ENCODE measurements at places on chromosomes 11 and 22.

- DNase-seq: no peak
Observed at GRCh38 chr11:8988329-8989234, 15.2 kb downstream of the NRIP3 start.

DNA sequence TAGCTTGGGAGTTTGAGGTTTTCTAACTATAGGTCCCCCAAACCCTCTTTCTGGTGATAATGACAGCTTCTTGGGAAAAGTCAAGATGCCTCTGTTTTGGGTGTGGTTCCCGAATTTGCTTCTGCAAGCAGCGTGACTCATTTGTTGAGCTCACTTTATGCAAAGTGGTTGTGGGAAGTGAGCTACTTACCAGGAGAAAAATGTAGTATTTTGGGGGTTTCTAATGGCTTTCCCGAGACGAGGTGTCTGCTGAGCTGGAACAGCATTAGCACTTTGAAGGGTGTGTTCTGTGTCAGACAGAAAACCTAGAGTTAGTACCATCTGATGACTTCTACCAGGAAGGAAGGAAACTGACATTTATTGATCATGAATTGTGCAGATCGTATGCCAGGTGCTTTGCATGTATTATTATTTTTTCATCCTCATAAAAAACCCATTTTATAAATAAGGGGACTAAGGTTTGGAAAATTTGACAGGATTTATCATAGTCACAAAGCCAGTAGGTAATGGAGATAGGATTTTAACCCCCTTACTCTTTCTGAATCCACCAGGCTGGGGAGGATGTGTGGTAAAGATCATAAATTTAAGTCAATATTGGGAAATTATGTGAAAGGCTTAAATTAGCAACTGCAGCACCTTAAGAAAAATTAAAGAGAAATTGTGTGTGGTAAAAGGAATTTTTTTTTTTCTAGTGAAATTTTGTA lies 108.8 kb upstream of the CD44 start:
- DNase-seq: no peak

DNA sequence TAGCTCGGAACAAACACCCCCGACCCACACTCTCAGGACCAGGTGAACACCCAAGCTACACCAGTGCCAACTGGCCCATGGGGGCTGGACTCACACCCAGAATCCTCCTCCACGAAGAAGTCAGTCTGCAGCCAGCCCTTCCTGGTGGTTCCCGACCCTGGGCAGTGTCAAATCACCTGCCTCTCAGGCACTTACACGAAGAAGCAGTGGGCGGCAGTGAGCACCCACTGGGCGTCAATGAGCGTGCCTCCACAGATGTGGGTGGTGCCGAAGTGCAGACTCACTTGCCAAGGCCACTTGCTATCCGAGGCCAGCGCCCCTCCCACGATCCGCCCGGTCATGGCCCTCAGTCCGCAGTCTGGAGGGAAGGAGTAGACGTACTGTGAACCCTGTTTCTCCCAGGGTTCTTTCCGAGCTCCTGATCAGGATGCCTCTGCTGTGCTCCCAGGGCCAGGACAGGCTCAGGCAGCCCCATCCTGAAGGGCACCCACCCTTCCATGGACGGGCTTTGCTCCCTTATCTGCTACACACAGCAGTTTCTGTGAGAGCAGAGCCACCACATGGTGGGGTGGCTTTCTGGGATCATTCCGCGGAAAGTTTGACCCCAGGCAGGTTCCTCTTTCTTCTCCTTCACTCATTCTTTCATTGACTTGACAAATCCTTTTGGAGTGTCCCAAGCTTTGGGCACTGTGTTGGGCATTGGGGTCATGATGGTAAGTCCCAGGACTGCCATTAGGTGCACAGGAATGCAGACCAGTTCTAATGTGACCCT lies 19.4 kb downstream of the TMPRSS13 start:
- no peak for DNase-seq

GRCh38 chr11:70255477-70256116 lies 14.9 kb upstream of the PPFIA1 start:
- DNase-seq: no peak

DNA sequence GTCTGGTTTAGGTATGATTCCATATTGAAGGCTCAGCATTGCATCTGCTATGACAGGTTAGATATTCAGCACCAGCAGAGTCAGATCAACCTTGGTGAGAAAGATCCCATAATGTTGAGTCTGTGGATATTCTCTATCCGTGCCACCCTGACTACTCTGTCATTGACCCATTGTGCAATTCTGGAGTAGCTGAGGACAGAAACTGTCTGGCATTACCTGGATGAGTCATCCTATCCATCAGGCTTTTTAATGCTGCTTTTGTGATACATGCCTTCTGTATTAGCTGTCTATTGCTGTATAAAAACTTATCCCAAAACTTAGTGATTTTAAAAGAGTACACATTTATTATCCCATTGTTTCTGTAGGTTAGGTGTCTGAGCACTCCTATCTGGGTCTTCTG lies 189.1 kb upstream of the FAT3 start:
- DNase-seq: no peak

- no peak for DNase-seq
Observed at GRCh38 chr11:33266393-33267215, 9.4 kb downstream of the HIPK3 start.

- no peak for DNase-seq
Observed at GRCh38 chr11:103067118-103067517, 24.8 kb downstream of the DCUN1D5 start.

DNA sequence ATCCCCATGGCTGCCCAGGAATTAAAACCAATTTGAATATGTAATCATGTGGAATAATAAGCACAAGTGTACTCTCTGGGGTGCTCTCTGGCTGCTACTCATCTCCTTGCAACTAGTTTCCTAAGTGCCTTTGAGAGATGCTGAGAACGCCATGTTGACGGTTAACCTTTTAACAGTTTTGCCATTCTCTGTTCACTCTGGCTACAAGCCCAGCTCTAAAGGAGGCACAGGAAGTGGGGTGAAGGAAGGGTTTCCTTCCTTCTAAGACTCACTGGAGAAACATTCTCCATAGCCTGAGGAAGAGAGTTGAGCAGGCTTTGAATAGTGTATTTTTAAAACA lies 122.0 kb upstream of the ZC3H12C start:
- DNase-seq: no peak

DNA sequence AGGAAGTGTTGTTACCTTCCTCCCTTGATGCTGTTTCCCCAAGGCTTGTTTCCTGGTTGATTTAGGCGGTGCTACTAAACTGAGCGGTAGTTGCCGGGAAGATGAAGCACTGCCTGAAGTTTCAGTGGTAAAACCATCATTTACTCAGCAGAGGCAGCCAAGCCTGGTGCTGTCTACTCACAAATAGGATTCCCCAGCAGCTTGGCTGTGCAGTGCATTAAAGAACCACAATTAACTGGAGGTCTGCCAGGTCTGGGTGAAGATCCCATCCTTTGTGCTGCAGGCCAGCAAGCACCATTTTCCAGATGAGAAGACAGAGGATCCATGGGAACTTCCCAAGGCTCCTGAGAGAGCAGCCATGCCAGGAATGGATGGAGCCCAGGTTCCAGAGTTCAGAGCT lies 231.9 kb upstream of the E2F8 start:
- DNase-seq: no peak

- DNase-seq: no peak
Observed at GRCh38 chr11:64722141-64723065, 594 bp downstream of the NRXN2 start.

DNA sequence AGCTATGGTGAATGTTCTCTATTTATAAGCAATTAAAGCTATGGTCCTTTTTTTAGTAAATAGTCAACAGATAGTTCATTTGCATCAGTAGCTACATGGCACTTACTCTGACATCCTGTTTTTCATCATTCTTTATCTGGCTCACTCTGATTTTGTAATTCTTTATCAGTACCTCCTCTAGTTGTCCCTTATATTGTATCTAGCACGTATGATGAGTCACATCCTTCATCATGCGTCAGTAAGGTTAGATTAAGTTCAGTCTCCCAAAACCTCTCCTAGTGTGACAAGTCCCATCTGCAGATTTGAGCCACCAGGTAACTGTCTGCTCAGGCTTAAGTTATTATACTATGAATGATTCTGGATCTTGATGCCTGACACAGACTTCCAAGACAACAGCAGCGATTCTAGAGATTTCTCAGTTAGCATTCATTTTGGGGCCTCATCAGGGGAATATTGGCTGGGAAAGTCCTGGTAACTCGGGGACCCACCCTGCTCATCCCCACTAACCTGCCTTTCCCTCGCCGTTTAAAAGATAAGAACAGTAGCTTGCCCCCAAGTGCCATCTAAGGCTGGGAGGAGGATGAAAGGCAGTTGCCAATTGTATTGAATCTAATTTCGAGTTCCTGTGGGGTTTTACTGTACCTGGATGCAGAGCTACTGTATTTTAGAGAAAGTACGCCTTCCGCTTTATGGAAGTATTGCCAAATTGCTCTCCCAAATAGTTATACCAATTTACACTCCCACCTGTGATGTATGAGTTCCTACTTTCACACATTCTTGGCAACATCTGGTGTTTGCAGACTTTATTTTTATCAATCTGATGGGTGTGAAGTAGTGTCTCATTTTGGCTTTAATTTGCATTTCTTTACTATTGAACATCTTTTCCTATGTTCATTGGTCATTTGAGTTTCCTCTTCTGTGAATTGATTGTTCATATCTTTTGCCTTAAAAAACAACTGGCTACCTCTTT lies 55.9 kb downstream of the ZC3H12C start:
- no peak for DNase-seq

- DNase-seq: no peak
Observed at GRCh38 chr22:39234472-39234787, 10.4 kb downstream of the PDGFB start.

DNA sequence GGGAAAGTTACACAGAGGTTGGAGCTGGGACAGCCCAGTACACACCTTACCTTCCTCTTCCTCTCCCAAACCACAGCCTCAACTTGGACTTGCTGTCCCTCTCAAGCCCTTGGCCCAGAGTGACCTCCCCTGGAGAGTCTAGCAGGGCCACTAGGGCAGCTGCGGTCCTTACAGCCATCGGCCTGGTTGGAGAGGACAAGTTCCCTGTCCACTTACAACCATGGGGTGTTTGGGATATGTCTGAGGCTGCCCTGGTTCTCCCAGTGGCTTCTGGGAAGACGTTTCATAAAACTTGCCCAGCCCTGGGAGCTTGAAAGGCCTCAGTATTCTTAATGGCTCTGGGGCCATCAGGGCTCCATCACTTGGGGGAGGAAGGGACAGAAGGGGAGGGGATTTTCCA lies 13.1 kb upstream of the DGKZ start:
- DNase-seq: no peak

DNA sequence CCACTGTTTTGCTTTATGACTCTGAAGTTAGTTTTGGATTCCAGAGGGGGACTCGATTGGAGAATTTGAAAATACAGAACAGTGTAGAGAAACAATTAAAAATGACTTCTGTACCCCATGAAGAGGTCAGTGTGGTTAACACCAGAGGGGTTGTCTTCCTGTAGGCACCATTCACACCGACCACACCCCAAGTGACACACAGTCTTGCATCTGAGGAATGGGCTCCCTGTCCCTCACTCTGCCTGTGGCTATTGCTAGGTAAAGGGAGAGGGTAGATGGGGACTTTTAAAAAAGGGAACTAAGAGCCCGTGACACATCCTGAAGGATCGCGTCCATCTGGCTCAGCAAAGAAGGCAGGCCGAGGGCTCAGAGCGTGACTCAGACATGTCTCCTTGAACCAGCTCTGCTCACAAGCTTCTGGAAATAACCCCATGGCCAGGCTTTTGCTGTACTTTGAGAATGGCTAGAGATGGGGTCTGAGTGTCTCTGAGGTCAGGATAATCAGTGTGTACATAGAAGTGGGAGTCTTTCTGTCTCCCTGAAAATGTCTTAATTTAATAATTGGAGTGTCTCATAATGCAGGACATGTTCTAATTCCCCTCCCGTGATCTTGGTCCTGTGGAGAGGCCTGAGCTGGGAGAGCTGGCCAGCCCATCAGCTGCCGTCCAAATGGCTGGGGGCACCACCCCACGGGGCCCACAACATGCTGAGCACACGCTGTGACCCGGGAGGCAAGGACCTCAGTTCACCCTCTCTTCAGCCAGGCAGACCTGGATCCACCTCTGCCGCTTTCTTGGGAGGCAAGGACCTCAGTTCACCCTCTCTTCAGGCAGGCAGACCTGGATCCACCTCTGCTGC lies 39.3 kb downstream of the SGSM1 start:
- no peak for DNase-seq

GRCh38 chr11:47512701-47513100 lies 40.2 kb downstream of the CELF1 start:
- no peak for DNase-seq

DNA sequence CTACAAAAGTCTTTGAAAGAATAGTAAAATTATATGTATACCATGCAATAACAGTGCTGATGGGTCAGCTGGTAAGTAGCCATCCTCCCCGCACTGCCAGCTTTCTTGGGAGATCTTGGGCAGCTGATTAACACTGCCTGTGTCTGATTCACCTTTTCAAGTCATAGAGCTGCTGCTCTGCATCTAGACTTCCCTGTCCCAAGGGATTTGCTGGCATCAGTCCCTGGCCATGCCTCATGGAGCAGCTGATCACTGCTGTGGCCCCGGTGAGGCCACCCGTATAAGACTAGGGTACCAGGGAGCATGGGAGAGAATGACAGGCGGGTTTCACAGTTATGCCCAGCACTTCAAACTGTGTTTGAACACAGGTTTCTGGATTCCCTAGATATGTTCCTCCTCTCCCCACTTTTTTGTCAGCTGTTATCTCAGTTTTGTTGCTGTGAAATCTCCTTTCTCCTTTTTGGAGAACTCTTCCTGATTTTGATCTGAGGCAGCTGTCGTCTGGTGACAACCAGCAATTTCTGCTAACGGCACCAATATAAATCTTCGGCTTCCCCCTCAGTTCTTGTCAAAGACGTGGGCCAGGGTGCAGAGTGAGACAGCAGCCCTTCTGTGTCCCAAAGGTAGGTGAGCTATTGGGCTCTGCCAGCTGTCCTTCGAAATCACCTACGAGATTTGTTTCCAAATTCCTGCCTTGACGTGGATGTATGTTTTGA lies 438.9 kb downstream of the NTM start:
- no peak for DNase-seq

DNA sequence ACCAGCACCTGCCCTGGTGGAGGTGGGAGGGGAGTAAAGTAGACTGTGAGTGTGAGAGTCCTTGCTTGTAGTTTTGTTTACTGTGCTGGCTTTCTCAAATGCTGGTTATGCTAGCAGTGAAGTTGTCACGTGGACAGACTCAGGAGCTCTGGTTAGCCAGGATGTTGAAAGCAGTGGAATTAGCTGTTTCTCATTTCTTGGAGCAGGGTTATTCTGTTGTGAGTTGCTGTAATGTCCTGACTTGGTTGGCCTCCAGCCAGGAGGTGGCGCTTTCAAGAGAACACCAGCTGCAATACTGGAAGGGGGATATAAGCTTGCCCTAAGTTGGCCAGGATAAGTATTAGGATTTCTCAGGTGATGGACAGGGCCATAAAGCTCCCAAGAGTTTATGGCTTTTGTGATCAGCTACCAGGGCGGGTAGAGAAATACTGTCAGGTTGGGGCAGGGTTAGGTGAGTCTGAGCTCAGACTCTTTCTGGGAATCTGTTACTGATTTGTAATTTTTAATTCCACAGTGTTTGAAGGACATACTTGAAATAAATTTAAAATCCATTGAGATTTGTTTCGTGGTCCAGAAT lies 13.7 kb downstream of the CYP2D6 start:
- DNase-seq: no peak

GRCh38 chr11:36119300-36119699 lies 169.9 kb downstream of the COMMD9 start:
- DNase-seq: no peak

Measured in activated naive CD8-positive, alpha-beta T cell treated with anti-CD3 and anti-CD28 coated beads, Interleukin-2, amount 50 U/mL, for 24 hours (primary cell).